ENCODE measurements at places on chromosomes 1 and 21.
A peak's percentile ranks its signal among the peaks of the same experiment; 100 is the strongest.

DNA sequence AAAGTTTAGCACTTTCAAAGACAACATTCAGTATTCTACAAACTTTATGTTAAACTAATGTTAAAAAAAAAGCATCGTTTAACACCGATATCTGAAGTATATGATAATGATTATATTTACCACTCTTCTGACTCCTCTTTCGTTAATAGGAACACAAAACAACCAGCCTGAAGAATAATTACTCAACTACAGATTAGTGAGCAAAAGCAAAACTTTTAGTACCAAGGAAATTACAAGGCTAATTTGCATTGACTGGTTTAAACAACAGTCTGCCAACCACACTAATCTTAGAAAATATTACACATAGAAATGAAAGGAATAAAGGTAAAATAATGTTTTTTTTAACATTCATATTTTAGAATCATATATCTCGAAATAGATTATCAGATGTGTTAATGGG lies 500.7 kb downstream of the LMO4 start:
- no peak for DNase-seq

DNA sequence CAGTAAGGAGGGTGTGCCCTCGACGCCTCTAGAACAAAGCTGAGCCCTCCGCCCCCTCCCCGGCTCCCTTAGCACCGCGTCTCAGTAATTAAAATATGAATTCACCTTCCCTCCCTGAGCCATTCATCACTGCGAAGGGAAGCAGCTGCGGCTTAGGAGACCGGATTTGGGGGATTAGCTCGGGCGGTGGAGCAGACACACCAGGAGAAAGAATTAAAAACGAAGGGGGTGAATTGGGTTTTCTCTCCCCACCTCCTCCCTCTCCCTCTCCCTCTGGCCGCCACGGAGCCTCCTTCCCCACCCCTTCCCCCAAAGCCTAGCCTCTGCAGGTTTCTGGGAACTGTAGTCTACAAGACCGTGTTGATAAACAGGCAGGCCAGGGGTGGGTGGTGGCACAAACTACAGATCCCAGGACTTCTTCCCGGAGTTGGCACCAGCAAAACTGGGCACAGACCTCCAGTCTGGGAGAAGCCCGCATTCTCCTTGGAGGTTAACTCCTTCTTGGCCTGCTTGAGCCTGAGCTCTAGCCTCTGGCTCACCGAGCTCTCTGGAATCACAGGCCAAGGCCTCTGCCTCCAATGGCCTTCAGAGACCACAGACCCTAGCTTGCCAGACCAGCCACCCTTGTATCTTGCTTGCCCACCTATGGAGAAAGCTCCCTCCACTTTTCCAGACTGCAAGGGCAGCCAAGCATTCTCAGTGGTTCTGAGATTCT lies 10.8 kb downstream of the BLACAT1 start:
- DNase-seq, result no peak

GRCh38 chr1:68074472-68074871 lies 24.0 kb upstream of the DIRAS3 start:
- no peak for DNase-seq

GRCh38 chr1:6917067-6917466 lies 131.8 kb downstream of the CAMTA1 start:
- DNase-seq, result no peak

DNA sequence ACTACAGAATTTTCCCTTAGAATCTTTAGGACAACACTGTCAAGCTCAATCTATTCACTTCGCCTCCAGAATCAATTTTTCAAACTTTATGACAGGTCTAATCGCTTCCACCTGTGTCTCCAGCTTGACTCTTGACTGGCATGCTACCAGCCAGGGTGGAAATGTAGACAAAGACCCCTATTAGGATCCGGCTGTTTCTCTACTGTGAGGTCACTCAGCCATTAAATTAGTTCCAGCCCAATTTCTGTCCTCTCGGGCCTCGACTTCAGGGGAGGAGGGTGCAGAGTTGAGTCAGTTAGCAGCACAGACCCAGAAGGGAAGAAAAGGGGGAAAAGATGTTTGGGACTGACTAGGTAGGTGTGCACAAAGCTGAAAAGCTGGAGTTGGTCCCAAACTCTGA lies 78.5 kb downstream of the HLCS start:
- no peak for DNase-seq

GRCh38 chr1:191895462-191896058 lies 262.7 kb upstream of the RGS18 start:
- DNase-seq, result no peak

DNA sequence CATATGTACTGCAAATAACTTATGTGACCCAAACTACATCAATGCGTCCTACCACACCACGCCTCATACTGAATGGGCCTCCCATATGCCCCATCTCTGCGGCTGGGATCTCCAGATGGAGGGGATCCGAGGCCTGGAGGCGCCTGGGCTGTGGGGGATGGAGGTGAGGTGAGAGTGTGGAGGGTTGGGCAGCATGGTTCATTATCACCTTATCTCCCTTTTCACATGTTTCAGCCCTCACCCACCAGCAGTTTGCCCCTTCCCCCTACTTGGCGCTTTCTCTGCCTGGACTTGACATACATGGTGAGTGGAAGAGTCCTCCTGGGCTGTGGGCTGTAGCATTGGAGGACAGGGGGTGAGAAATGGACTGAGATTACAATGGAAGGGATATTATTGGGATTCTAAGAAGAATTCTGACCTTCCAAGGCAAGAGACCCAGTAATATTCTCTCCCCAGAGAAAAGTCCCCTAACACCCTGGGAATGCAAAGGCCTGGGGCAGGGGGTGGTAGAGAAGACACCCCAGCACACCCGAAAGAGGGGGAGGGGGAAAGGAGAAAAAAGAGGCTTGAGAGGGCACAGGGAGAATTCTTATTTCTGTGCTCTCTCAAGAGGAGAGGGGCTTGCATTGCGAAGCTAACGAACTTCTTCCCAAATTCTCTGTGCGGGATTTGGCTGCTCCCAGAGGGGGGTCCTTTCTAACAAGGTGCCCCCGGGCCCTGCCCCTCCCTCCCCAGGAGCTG lies 61.4 kb downstream of the MEF2D start:
- no peak for DNase-seq

GRCh38 chr1:10424034-10424433 lies 6.2 kb upstream of the CENPS start:
- peak; percentile 75 for DNase-seq

DNA sequence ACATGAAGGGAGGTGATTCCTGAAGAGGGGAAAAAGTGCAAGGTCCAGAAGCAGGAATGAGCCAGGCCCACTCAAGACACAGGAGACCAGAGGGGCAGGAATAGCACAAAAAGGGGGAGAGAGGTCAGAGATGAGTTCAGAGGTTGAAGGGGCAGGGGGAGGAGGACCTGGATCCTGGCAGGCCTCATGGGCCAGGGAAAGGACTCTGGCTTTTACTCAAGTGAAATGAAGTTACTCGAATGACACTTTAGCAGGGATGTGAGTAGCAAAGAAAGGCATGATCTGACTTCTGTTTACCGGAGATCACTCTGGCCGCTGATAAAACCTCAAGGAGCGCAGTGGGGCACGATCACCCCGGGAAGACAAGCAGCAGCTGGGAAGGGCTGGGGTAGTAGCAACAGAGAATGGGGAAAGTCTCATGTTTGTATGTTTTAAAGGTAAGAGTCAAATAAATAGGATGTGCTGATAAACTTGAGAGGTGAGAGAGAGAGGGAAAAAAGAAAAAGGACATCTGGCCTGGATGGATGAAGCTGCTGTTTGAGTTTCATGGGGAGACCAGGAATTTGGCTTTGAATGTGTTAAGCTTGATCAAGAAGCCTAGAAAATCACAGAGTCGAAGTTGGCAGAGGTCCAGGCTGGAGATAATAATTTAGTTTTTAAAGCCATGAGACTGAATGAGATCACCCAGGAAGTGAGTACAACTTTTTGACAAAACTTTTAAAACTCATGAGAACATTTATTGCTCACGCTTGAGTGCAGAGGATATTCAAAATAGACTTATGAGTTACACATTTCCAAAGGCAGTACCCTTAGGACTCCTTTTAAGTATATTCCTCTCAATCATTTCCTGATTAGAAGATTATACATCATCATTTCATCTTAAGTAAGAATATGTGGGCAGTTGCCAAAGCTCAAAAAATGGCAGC lies 156.0 kb downstream of the RERE start:
- peak; percentile 87 for DNase-seq

GRCh38 chr21:31929548-31929947 lies 56.7 kb downstream of the HUNK start:
- no peak for DNase-seq

GRCh38 chr1:10867138-10867721 lies 70.8 kb upstream of the CASZ1 start:
- DNase-seq, result no peak

DNA sequence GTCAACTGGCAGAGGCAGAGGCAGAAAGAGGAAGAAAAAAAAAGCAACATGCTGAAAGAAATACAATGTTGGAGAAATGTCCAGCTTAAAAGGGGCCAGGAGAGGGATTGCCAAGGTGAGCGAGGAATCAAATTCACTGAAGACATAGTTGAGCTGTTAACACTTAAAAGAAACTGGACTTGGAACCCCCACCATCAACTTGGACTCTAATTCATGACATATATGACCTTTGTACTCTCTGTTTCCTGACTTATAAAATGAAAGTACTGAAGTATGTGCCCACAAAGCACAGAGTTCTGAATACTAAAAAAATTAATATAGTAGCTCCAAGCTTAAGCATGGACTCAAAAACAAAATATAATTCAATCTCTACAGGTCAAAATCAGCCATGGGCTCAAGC lies 16.1 kb downstream of the PRR9 start:
- DNase-seq, result no peak

GRCh38 chr1:193417945-193418744 lies 231.7 kb upstream of the B3GALT2 start:
- peak; percentile 14 for DNase-seq

DNA sequence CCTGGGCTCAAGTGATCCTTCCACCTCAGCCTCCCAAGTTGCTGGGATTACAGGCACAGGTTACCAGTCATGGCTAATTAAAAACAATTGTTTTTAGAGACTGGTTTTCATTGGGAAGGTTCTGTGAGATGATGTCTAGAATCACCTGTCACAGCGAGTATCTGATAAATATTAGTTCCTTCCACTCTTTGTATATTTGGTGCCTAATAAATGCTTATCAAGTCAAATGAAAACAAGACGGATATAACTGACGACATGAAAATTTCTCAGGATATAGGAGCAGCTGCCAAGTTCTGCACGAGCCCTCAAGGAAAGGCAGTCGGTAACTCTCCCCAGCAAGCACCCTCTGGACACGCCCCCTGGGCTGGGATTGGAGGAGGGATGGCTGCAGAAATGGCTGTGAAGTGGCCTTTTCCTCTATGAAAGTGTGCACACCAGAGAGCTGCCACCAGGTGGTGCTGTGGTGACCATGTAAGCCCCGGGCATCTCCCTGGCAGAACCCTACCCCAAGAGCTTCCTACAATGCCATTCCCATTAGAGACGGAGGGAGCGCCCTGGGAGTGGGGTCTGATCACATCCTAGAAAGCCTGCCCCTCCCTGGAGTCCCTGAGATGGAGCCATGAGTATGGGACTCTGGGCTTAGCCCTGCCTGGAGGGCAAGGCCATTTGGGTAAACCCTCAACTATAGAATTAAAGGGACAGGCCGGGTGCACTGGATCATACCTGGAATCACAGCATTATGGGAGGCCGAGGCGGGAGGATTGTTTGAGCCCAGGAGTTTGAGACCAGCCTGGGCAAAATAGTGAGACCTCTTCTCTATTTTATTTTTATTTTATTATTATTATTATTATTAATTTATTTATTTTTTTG lies 50.9 kb downstream of the HTR6 start:
- peak; percentile 91 for DNase-seq

GRCh38 chr1:2025491-2025981 lies 6.4 kb downstream of the GABRD start:
- no peak for DNase-seq

DNA sequence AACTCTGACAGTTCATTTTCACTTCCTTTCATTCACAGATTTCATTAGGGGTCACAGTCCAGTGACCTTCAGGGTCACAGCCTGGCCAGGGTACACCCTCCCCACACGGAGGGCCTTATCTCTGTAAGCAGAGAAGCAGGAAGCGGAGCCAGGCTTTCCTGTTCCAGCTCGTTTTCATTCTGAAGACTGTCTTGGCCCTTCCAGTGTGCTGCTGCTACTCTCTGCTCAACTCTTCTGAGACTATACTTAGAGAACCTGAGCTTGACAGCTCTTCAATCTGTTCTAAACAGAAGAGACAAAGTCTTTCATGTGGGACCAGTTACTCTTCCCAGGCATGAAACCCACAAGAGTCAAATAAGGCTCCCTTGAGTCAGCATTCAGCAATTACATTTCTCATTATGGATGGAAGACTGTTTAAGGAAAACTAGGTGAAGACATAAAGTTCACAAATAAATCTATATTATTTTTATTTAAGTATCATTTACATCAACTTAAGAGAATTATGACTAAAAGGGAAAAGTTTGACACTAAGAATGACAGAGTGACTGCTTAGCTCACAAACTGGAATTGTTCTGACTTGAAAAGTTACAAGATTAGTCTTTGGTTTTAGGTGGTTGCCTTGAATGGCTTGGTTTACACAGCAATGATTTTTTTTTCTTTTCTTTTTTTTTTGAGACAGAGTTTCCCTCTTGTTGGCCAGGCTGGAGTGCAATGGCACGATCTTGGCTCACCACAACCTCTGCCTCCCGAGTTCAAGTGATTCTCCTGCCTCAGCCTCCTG lies 4.8 kb upstream of the TDRD10 start:
- DNase-seq, result no peak

GRCh38 chr1:31872658-31873636 lies 57.1 kb upstream of the SPOCD1 start:
- no peak for DNase-seq

GRCh38 chr1:3097231-3097630 lies 28.2 kb downstream of the PRDM16 start:
- DNase-seq, result no peak

GRCh38 chr1:156927215-156928042 lies 7.0 kb downstream of the LRRC71 start:
- peak; percentile 64 for DNase-seq

- no peak for DNase-seq
These were observed 225.6 kb upstream of the MAP1LC3C start for GRCh38 chr1:242224461-242224860.

GRCh38 chr1:244384066-244384465 lies 67.6 kb downstream of the ADSS2 start:
- no peak for DNase-seq

DNA sequence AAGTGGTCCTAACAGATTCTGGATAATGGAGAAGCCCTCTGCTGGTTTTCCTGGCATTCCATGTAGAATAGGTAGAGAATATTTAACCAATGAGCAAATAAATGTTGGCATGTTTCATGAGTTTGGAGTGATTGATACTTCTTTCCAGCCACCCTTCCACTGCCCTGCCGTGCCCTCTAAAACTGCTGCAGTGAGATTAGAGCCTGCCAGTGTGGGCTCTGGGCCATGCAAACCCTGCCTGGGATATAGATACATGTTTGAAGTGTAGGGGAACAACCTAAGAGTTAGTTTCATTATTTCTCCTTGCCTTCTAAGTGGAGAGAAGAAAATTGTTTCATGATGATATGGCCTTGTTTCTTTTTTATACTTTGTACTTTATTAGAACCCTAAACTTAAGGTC lies 10.4 kb downstream of the UBE2Q1 start:
- no peak for DNase-seq

GRCh38 chr1:218426343-218426657 lies 81.2 kb downstream of the TGFB2 start:
- no peak for DNase-seq

Data from HFFc6 (cell line).